Esophagus squamous epithelium (tissue), 5 donors: ENCODE measurements at places on chromosomes 4 and X.

- DNase-seq, result no peak
Observed at GRCh38 chr4:121011780-121012340, 60.5 kb downstream of the NDNF start.

DNA sequence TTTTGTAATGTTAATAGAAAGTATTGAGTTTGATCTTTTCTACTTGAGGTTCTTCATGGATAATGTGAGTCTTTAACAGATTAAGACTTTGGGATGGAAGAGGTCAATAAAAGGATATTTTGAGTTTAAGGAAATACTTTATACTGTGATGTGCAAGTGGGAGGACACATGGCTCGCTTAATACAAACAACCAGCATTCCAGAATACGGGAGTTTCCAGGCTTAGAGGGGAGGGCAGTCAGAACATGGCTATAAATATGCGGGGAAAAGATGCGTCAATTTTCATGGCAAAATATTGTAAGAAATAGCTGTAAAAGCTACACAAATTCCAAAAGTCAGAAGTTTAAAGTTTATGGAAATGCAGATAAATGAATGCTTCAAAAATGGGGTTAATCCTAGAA, 192.3 kb downstream of the AASDH start:
- no peak for DNase-seq

- DNase-seq, result no peak
Observed at GRCh38 chr4:180993244-180993836, 1249.9 kb upstream of the TENM3 start.

DNA sequence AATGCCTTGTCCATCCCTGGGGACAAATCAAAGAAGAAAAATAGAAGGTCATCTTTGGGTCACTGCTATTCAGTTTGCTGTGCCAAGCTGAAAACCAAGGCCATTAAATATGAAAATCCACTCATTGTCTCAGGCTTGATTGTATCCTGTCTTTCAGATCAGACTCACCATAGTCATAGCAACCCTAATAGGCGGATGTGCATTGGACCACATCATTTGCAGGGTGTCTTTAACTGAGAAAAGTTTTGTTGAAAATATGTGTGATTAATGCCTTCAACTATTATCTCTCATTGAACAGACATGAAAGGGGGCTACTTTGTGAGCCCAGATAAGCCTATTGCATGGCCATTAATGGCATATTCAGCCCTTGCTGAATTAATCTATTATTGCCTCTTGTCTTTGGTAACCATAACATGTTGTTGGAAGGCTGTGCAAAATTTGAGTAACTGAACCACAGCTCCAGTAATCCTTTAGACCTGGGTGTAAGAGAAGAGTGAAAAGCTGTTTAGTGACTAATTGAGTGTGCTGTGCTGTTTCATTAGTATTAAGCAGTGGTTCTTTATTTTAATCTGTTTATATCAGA, 453.6 kb upstream of the EPHA5 start:
- DNase-seq, result no peak

DNA sequence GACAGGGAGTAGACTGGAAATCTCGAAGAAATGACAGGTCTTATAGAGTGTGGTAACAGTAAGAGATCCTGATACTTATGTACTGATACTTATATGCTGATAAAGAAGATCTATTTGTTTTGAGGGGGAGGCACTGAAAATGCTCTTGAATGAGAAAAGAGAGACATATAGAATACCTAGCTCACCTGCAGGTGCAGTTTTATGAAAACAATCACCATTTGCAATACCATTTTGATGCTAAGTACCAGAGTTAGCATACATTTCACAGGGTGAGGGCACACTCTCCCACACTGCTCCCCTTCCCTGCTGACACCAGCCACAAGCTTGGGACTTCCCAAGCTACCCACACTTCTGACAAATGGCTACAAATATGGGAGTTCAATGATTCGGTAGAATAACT, 1490.1 kb upstream of the IGFBP7 start:
- no peak for DNase-seq

DNA sequence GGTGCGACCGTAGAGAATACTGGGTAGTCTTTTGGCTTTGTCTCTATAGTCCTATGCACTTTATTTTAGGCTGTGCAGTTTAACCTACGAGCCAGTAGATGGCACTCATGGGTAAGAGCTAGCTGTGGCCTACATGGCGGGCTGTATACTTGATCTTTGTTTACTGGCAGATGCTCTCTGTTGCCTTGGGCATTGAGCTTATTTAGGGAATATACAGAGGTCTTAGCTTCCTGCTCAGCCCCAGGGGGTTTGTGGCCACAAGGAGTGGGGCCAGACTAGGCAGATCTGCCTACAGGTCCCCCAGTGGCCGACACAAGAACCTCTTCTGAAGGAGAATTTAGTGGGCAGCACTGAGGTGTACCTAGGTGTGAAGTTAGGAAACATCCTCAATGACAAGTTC, 227.6 kb upstream of the HDX start:
- DNase-seq, result no peak

DNA sequence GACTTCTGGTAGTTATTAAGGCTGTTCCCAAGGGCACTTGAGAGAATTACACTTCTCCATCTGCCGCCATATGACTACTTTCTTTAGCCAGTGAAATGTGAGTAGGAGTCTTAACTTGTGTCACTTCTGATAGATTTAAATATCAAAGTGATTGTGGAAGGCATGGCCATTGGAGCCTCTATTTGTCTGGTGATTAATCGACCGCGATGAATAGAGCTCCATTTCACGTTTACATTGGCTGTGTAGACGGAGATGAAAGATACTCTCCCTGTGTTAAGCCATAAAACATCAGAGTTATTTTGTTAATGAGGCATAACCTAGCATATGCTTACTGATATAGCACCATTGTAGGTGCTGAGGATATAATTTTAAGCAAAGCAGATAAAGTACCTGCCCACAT, 852.4 kb downstream of the CCSER1 start:
- no peak for DNase-seq

DNA sequence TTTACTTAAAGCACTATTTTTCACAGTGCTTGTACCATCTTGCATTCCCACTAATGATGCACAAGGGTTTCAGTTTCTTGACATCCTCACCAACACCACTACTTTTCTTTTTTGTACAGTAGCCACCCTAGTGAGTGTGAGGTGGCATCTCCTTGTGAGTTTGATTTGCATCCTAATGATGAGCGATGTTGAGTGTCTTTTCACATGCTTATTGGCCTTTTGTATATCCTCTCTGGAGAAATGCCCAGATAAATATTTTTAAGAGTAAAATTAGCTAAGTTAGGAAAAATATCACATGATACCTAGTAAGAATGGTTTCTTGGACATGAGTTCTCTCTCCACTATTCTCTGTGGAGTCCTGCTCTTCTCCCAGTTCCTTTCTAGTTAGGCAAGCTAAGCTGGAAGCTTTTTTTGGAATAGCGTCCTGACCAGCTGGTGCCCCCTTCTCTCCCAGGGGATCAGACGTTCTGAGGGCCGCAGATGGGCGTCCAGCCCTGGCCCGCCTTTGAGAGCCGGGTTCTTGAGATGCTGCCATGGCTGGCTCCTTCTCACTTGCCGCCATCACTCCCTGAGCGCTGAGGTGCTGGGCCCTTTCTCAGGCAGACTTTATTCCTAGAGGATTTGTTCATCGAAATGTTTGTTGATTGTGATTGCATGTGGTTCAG, 132.1 kb downstream of the ARHGAP10 start:
- DNase-seq, result no peak

- DNase-seq, result no peak
Observed at GRCh38 chr4:186227221-186227620, at the start of gene KLKB1. KLKB1 (plus strand) TSS chr4:186227507; CDS start chr4:186228196, 689 bp downstream.

DNA sequence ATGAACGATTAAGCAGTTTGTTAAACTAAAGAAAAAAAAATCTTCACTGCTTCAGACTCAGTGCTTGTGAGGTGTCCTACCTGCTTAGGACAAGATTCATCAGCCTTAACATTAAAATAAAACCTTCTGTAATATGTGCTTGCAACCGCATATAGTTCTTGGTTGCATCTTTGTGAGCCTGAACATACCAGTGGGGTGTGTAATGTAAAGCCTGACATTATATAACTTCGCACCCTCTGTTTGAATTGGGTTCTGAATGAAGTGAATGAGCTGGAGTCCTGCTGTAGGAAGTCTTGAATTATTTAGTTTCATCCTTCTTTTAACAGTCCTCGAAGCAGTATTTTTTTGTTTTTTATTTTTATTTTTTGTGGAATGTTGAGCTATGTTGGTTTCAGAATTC, 3.1 kb downstream of the KDM6A start:
- no peak for DNase-seq

GRCh38 chrX:106898462-106898861, 4.7 kb downstream of the RIPPLY1 start:
- no peak for DNase-seq
